Left renal pelvis (tissue), 4 donors: ENCODE measurements at places on chromosomes 6 and 20. TPM values are rescaled to one million over a fixed set of nuclear protein-coding genes. Genes with fewer than 3 reads are reported as not detected.

DNA sequence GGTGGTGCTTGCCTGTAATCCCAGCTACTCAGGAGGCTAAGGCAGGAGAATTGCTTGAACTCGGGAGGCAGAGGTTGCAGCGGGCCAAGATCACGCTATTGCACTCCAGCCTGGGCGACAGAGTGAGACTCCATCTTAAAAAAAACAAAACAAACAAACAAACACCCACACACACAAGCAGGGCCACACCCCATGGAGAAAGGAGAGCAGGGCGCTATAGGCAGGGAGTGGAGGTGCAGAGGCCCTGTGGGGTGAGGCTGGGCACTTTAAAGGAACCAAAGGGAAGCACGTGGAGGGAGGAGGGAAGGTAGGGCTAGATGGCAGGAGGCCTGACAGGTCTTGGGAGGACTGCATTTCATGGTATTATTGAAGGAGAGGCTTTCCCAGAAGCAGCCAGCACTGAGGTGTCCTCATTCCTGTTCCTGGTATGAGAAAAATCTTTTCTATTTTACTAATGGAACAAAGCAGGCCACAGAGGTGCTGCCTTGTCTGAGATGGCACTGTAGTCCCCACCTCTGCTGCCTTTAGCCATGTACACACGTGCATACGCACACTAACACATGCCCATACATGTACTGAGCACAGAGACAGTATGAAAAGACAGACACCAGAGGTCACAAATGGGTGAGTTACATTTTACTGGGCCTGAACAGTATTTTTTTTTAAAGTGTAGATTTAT, 44.0 kb downstream of the BCAS4 start:
- no peak for DNase-seq

GRCh38 chr6:50998905-50999304, 180.2 kb downstream of the TFAP2B start:
- DNase-seq: no peak

DNA sequence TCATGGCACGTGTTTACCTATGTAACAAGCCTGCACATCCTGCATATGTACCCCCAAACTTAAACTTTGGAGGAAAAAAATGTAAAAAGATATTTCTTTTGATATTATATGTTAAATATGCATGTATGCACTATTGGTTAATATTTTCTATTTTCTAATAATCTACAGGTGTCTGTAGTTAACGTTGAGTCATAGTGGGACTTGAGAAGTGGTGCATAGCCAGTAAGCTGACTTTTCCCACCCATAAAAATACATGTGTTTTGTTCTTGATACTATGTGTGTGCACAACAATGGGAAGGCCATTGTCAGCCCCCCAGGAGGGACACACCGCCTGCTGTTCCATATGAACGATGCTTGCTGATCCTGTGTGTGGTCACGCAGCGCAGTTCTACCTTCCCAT, 49.1 kb downstream of the FAM120B start:
- no peak for DNase-seq

GRCh38 chr20:33853507-33853813, 42.3 kb downstream of the CHMP4B start:
- DNase-seq: no peak

DNA sequence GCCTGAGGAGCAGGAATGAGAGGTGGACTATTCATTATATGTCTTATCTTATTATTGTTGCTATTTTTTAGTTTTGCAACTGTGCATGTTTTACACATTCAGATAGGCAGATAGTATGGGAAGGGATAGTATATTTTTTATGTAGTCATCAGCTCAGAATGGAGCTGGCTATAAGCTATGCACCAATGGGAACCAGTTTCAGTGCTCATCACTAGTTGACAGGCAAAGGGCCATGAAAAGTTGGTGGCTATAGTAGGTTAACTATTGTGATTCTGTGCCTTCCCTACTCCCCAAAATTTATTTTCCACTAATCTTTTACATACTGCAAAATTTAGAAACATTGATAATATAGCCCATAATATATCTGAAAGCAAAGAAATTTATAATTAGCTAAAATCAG, 5.3 kb upstream of the UBD start:
- DNase-seq: no peak

GRCh38 chr20:22866812-22867341, 168.2 kb upstream of the SSTR4 start:
- DNase-seq: no peak

DNA sequence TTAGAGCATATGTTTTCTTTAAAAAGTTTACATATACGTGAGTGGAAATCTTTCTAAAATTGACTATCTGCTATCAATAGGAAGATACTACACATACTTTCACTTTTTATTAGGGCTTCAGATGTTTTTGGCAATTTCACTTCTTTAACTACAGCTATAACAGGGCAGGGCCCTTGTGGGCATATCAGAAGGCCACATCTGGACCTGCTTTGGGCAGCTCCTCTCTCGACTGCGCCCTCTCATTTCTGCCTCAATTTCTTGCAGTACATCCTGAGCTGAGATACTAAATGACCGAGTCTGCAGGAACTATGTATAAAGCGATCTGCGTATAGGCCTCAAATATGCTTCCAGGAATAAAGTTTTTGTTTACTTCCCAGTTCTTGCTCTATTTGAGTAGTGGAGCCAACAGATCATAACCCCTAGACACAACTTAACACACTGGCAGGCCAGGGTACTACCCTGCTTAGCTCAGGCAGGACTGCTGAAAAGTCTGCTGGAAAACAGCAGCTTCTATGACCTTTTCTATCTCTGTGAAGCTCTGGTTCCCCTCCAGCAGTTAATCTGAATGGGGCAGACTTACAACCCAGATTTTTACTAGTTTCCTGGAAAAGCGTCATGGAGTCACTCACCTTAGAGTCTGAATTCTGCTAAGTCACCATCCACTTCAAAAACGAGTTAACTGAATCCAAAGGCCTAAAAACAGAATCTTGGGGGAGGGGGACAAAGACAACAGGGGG, 12.7 kb downstream of the GCLC start:
- DNase-seq: no peak

DNA sequence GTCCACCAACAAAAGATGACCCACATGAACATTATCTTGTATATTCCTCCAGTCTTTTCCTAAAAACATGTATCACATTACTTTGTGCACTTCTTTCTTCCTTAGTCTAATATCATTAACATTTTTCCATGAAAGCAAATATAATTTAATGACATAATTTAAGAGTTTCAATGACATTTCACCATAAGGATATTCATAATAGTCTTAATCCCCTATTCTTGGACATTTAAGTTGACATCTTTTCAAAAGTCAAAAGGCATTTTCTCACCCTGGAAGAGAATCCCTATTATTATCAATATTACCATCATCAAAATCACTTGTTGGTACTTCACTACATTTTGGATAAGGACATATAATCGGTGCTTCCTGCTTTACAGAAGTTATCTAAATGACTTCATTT, 31.3 kb downstream of the EPHA7 start:
- no peak for DNase-seq

- DNase-seq: no peak
These were observed 46.0 kb upstream of the HINT3 start for GRCh38 chr6:125910527-125910926.

GRCh38 chr6:152100183-152100618, 292.7 kb downstream of the ESR1 start:
- no peak for DNase-seq

DNA sequence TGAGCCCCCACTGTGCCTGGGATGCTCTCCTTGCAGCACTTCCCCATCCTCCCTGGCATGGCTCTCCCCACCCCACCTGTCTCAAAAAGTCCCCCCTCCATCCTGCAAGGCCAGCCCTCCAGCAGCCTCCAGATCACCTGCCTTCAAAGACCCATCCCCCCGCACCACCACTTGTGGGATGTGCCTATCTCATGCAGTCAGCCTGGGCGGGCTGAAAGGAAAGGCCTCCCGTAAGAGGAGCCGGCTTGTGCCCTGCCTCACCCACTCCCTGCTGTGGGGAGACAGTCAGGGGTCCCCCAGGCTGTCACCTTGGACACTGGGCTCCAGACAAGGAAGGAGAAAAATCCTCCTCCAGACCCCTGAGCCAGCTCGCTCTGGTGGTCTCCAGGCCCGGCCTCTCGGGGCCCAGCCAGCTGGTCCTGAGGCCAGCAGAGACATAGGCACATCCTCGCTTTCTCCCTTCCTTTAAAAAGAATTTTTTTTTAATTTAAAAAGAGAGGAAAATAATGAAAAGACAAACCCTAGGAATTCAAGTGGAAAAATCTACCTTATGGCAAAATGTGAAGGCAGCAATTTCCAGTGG, 77.3 kb downstream of the GRM4 start:
- DNase-seq: no peak

- DNase-seq: no peak
These were observed 6.2 kb downstream of the STX16 start for GRCh38 chr20:58657262-58657661.

GRCh38 chr6:124053315-124053714, 249.7 kb downstream of the NKAIN2 start:
- no peak for DNase-seq

- DNase-seq: no peak
These were observed 205.9 kb downstream of the ZFAND3 start for GRCh38 chr6:38025451-38025850.

GRCh38 chr6:22880686-22881433, 311.5 kb downstream of the HDGFL1 start:
- DNase-seq: no peak

DNA sequence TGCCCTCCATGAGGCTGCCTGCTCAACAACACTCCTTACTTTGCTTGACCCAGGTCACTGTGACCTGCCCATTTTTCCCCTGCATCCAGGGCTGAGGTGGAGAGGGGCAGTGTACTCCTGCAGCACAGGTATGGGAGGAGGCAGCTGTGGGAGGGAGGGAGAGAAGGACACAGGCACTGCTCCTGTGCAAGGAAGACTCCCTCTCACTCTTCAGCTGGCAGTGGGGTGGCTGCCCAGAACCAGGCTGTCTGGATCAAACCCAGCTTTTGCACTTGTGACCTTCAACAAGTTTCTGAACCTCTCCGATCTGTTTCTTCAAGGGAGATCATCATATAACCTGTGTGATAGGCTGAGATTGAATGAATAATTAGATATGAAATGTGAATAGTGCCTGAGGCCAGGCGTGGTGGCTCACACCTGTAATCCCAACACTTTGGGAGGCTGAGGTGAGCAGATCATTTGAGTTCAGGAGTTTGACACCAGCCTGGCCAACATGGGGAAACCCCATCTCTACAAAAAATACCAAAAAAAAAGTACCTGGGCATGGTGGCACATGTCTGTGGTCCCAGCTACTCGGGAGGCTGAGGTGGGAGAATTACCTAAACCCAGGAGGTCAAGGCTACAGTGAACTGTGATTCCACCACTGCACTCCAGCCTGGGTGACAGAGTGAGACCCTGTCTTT, 14.1 kb downstream of the TGIF2 start:
- DNase-seq: no peak

DNA sequence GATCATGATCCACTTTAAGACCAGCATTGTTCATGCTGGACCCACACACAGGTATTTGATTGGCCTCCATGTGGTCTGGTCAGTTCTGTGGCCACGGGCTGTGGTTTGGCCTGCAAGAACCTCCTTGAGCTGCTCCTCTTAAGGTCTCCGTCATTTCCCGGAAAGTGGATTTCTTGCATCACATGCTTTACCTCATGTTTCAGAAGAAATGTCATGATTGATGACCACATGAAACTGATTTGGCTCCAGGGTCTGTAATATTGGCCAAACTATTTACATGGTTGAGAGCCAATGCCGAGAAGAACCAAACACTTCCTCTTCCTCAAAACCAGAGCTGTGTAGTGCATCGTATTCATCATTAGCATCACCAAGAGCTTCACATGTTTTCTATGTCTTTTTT, 13.2 kb upstream of the RSPH3 start:
- DNase-seq: no peak

DNA sequence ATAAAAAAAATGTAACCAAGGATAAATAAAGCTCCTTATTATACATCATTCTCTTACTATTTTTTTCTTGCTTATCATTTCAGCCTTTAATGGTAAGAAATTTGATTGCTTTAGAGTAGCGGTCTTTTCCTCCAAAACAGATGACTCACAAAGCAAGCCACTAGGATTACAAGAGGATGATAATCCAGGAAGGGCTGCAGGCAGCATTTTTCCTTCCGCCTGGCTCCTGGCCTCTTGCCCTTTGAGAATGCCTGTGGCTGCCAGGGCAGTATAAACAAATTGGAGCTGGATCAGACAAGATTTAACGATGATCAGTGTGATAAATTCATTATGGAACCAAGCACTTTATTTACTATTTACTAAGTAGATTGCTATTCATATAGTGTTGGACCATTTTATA, 9.7 kb upstream of the FBXL4 start:
- DNase-seq: no peak

GRCh38 chr6:113385020-113385431, 472.1 kb upstream of the MARCKS start:
- DNase-seq: no peak

DNA sequence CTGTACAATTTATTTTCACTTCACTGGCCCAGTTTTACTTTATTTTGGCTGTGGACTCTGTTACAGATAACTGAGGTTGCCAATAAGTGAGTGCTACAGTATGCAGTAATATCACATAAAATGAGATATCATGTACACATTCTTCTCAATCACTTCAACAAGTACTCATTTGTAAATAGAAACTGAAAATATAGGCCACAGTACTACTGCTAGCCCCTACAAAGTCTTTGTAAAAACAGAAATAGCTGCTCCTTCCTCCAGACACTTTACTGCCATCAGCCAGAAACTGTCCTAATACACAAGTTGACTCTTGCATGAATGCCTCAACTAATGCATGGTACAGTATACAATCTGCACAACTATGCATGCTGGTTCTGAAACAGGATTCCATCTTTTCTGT, 9.2 kb downstream of the DTNBP1 start:
- DNase-seq: no peak

GRCh38 chr6:48111575-48111974, 578 bp upstream of the PTCHD4 start:
- DNase-seq: no peak

GRCh38 chr20:40997116-40997515, 31.5 kb upstream of the TOP1 start:
- DNase-seq: no peak

- DNase-seq: no peak
These were observed 39.6 kb downstream of the LAMA4 start for GRCh38 chr6:112214739-112215269.

DNA sequence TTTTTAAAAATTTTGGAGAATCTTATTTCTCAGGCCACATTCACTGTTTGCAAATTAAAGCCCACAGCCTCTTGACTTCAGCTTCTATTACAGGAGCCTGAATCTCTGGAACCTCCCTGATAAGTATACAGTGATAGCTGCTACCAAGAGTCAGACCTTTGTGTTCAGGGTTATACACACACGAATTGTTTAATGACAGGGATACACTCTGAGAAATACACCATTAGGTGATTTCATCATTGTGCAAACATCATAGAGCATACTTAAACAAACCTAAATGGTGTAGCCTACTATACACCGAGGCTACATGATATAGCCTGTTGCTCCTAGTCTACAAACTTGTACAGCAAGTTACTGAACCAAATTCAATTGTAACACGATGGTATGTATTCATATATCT, 473.9 kb downstream of the PKHD1 start:
- no peak for DNase-seq

Gene KCNS1
- 0.44 TPM for polyA plus RNA-seq

Gene MMP24OS
- polyA plus RNA-seq: 27.5 TPM

Gene LRRC73
- 1.1 TPM for polyA plus RNA-seq

Gene TULP1
- 1.8 TPM for polyA plus RNA-seq

Gene IMPG1
- polyA plus RNA-seq: 3.6 TPM

Gene CST2
- not detected for polyA plus RNA-seq

Gene TSBP1
- not detected for polyA plus RNA-seq

Gene FAM209B
- 0.31 TPM for polyA plus RNA-seq

Gene TCP11
- 1.6 TPM for polyA plus RNA-seq

Gene TAGAP
- polyA plus RNA-seq: 2.6 TPM

Gene RIPOR2
- 16.8 TPM for polyA plus RNA-seq
